ENCODE measurements at places on chromosomes 5 and 9.

GRCh38 chr5:113757508-113757907 is 244.0 kb downstream of the YTHDC2 start:
- no peak for DNase-seq

DNA sequence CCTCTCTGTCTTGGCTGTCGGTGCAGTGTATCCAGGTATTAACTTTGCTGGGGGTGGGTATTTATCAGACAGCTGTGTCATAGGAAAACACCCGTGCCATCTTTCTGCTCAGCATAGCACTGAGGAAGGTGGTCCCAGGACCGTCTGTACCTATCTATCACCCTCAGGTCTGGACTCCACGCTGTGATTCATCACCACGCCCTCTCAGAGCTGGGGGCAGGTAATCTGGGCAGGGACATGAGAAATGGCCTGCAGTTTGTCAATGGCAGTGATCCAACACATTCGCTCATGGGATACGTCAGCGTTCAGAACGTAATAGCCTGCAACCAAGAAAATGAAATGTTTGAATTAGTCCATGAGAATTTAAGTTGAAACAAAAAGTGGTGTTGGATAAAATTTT is 151.6 kb upstream of the MAP1B start:
- no peak for DNase-seq

- DNase-seq = no peak
Observed at GRCh38 chr5:135442431-135443160, 4.6 kb downstream of the DCANP1 start.

- no peak for DNase-seq
Observed at GRCh38 chr9:13100914-13101572, 178.4 kb downstream of the MPDZ start.

- no peak for DNase-seq
Observed at GRCh38 chr9:136364942-136365774, 1.6 kb upstream of the DNLZ start.

- DNase-seq = no peak
Observed at GRCh38 chr5:167839065-167839464, 452.4 kb upstream of the WWC1 start.

- DNase-seq = peak; percentile 57
Observed at GRCh38 chr9:133994353-133995011, 2.4 kb upstream of the VAV2 start.

DNA sequence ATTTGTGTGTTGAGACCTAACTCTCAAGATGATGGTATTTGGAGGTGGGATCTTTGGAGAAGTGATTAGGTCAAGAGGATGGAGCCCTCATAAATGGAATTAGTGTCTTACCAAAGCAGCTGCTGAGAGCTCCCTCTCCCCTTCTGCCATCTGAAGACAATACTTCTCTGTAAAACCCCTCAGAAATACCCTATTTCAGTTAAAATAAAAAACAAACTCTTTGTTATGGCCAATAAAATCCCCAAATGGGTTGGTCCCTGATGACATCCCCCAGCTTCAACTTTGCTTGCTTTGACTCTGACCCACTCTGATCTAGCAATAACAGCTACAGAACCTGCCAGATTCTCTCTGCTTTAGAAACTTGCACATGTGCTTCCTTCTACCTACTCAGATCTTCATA is 100.9 kb downstream of the SNCAIP start:
- no peak for DNase-seq

DNA sequence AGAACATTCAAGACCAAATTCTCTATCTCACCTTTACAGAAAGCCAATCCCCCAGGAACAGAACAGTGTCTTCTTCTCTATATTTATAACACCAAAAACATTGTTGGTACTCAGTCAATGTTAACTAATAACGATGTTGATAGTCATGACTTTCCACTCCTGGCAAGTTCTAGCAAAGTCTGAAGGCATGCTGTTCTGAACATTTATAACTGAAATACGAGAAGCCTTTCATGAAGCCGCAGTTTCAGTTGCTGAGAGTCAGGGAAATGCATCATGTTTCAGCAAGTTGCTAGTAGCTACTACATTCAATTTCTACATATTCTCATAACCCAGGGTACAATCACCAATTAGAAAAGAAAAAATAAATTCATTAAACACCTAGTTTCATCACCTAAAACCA is 301.4 kb downstream of the PDE4D start:
- DNase-seq = no peak

- DNase-seq = peak; percentile 73
Observed at GRCh38 chr9:129412814-129413536, 207.9 kb downstream of the C9orf50 start.

DNA sequence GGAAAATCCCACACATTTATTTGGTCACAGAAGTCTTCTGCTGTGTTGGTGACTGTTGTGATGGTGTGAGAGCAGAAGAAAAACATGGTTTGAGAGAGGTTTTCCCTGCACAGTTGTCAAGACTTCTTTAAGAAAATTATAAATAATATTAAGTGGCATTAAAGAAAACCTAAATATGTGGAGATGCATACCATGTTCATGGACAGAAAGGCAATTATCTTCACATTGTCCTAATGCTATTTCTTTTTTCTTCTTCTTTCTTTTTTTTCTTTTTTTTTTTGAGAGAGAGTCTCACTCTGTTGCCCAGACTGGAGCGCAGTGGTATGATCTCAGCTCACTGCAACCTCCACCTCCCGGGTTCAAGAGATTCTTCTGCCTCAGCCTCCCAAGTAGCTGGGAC is 24.3 kb upstream of the ERGIC1 start:
- DNase-seq = no peak

DNA sequence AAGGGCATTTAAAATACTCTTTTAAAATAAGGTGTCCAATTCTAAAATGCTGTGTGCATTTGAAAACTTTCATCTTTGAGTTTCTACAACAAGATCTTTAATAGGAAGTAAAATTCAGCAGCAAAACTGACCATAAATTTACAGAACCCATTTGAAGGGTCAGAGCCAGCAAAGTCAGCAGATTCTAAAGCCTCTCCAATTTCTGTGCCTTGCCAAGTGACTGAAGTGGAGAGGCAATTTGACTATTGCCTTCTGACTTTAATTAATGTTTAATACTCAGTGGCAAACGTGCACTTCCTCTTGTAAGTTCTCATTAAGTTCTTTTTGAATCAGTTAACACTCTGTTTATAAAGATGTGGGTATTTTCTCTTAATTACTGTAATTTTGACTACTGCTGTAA is 155.2 kb downstream of the BAAT start:
- DNase-seq = no peak

DNA sequence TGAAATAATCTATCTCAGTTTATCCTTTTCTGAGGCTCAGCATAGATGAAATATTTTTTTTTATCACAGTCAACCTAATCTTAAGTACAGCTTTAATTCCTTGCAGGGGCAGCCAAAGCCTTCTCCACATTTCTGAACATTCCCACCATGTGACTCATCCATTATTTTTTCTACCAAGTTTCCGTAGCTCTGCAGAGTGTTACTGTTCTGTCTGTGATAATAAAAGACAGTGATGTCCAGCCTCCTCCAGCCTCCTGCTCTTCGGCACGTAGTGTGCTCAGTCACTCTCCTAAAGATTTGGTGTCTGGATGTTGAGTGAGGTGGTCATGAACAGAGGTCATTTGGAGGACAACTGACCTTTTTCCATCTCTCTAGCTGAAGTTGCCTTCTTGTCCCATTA is 338.1 kb upstream of the ADAMTS16 start:
- no peak for DNase-seq

GRCh38 chr9:38388283-38389223 is 3.9 kb upstream of the ALDH1B1 start:
- DNase-seq = no peak

DNA sequence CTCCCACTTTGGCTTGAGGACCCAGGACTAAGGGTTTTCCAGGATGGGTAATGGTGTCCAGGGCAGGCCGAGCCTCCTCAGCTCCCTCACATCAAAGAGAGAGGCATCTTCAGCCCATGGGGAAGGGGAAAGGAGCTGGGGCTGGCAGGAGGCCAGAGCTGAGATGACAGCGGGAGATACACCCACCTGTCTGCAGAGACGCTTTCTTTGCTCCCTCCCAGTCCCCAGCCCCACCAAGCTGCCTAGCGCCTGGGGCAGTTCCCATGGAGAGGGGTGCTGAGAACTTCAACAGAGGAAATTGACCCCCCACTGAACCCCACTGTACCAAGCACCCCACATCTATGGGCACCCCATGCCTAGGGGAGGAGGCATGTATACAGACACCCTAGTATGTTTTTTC is 10.6 kb downstream of the PCDH1 start:
- no peak for DNase-seq

DNA sequence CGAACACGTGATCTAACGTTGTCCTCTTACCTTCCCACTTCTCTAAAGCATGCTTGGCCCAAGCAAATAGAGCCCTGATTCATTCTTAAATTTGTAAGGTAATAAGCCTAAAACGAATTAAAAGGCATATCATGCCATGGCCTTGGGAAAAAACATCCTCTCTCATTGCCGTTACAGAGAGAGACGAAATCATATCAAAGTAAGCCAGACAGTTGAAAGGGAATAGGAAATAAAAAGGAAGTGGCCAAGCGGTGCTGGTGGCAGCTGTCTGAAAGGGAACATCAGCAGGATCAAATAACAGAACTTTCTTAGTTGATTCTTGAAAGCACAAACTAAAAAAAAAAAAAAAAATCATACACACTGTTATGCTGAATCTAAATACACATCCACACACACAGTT is 49.1 kb upstream of the CDH6 start:
- no peak for DNase-seq

DNA sequence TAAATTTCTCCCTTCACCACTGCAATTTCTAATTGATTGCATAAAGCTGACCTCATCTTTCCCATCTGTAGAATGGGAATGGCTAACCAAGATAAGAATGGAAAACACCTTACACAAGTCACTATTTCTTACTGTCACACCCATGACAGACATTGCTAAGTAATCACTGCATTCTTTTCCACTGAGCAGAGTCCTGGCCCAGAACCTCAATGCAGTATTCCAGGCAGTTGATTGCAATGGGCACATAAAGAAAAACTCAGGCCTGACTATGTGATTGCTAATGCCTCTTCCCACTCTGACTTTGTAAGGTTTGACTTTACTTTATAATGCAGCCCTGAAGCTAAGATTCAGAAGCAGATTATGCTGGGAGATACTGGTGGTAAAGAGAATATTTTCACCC is 29.3 kb downstream of the TRIM32 start:
- no peak for DNase-seq

- DNase-seq = no peak
Observed at GRCh38 chr9:107593224-107593870, 103.8 kb upstream of the KLF4 start.

DNA sequence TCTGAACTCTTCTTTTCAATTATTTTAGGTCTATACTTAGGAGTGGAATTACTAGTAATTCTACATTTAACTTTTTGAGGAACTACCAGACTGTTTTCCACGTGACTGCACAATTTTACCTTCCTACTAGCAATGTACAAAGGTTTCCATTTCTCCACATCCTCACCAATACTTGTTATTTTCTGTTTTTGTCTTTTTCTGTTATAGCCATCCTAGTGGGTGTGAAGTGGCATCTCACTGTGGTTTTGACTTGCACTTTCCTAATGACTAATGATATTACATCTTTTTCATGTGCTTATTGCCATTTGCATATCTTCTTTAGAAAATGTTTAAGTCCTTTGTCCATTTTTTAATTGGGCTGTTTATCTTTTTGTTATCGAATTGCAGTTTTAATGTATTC is 136.9 kb upstream of the EGFLAM start:
- DNase-seq = no peak

DNA sequence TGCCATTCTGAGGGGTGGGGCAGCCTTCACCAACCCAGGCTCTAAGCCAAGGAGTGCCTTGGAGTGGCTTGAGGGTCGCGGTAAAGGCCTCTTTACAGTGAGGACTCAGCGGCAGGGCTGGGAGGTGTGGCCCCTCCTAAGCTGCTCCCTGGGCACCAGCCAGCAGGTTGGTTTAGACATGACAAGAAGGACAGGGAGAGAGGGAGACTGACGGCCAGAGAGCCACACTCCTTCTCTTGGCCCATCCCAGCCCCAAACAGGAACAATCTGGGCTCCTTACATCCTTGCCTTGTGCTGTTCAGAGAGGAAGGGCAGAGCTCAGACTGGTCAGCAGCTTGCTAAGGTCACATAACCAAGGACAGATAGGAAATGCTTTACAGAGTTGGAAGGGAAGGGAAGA is 94.5 kb downstream of the LMX1B start:
- no peak for DNase-seq

DNA sequence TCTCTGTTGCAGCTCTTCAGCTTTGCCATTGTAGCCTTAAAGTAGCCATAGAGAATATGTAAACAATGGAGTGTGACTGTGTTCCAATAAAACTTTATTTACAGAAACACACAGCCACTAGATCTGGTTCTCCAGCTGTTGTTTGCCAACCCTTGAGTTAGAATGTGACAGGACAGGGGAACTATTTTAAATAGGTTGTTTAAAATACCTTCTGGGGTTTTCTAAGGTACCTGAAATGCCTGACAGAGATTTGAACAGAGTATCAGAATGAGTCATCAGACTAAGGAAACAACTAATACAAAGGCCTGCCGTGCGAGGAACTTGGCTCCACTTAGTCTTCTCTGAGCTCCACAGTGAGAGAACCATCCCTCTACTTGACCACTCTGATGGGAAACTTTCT is 85.4 kb downstream of the HSD17B4 start:
- DNase-seq = no peak

DNA sequence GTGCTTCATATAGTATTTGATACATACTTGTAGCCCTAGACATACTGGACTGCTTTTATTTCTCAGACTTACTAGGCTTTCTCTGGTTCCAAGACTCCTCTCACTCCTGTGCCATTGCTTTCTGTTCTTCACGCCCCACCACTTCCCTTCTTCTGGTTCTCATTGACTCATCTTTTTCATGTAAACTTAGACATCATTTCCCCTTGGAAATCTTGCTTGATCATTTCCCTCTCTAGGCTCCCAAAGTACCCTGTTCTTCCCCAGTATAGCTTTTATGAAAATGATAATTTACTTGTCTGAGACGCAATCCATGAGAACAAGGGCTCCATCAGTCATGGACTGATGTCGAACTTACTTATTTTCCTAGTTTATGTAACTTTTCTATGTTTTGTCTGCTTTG is 83.5 kb downstream of the TLR4 start:
- no peak for DNase-seq
